ENCODE measurements at places on chromosomes 7 and 10.

- DNase-seq = no peak
Measured at GRCh38 chr7:70986297-70986696, 145.6 kb upstream of the GALNT17 start.

- no peak for DNase-seq
Measured at GRCh38 chr7:47576031-47576865, 5.7 kb downstream of the TNS3 start.

GRCh38 chr10:36443233-36443632 lies 682.2 kb upstream of the ANKRD30A start:
- DNase-seq = no peak

DNA sequence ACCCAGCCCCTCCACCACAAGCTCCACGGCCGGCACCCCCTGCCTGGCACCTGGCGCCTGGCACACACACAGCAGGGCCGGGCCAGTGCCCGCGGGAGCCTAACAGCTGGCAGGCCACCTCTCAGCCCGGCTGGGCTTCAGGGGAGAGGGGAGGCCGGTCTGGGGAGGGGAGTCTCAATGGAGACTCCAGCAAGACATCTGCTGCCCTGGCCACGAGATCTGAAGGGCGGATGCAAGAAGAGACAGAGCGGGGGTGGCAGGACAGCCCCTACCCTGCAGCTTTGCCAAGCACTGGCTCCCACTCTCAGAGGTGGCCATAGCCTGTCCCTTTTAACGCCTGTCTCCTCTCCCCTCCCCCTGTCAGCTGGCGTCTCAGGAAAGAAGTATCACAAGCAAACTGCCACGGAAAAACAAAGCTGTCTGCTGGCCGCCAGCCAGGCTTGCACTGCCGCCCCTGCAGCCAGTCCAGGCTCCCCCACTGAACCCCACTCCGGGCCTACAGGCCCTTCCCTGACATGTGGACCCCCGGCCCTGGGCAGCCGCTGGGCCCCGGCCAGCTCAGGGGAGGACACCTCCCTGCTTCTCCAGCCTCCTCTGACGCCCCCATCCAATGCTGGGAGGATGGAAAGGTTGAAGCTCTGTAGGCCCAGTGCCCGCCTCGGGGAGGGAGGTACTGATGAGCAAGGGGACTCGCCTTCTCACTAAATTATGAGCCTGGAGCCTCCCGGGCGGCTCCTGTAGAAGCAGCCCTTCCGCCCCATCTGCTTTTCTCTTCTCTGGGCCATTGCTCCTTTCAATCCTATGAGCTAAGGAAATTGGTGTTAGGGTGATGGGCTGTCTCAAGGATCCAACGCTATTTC lies 178.4 kb downstream of the ARHGAP12 start:
- no peak for DNase-seq

DNA sequence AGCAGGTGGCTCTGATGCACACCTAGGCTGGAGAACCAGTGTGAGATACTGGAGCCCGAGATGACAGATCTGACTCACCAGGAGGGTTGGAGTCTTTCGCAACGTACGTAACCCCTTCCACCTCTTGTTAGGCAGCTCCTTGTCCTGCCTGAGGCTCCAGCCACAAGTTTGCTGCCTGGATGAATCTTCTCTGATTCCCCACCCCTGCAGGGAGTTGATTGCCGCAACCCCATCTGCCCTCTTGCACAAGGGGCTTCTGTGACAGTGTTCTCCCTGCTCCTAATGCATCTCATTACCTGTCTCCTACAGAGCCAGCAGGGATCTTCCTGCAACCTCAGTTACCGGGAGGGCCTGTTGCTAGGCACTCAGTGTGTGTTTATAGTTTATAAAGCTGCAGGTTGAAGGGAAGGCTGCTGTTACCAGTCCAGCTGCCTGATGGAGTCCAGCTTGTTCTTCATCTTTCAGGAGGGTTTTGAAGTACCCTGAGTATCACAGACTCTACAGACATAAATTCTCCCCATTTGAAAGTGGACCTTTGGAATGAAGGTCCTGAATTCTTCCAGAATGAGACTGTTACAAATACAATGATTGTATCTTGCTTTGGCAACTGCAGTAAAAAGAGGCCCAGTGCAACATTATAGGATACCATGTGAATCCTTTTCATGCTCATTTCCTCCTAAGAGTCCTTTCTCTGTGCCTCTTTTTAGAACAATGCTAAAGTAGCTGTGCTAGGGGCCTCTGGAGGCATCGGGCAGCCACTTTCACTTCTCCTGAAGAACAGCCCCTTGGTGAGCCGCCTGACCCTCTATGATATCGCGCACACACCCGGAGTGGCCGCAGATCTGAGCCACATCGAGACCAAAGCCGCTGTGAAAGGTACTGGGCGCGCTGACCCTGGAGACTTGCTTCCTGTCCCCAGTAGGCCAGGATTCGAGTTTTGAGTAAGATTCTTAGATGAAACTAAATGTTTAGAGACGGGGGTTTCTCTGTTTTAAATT lies 6.5 kb downstream of the MDH2 start:
- DNase-seq = no peak

- DNase-seq = no peak
Measured at GRCh38 chr10:22615819-22616499, 98.4 kb downstream of the PIP4K2A start.

DNA sequence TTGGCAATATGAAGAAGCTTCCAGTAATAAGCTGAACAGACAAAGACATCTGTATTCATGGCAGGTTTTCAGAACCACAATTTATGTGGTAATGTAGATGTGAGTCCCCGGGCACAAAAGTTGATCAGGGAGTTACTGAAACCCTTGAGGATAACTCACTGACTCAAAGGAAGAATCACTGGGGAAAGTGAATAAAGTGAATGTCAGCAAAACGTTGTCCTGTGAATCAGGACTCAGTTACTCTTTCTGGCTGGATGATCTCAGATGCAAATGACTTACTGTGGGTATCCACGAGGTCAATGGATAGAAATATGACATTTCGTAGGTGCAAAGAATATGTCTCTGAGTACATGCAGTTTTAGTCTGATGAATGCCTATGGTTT lies 172.8 kb upstream of the CTBP2 start:
- no peak for DNase-seq

- no peak for DNase-seq
Measured at GRCh38 chr7:70334871-70335270, 736.6 kb downstream of the AUTS2 start.

GRCh38 chr7:142153400-142153799 lies 41.9 kb downstream of the MGAM2 start:
- no peak for DNase-seq

GRCh38 chr7:41292487-41292886 lies 410.4 kb downstream of the INHBA start:
- DNase-seq = no peak

GRCh38 chr10:17821893-17822292 lies 12.7 kb downstream of the MRC1 start:
- DNase-seq = no peak

DNA sequence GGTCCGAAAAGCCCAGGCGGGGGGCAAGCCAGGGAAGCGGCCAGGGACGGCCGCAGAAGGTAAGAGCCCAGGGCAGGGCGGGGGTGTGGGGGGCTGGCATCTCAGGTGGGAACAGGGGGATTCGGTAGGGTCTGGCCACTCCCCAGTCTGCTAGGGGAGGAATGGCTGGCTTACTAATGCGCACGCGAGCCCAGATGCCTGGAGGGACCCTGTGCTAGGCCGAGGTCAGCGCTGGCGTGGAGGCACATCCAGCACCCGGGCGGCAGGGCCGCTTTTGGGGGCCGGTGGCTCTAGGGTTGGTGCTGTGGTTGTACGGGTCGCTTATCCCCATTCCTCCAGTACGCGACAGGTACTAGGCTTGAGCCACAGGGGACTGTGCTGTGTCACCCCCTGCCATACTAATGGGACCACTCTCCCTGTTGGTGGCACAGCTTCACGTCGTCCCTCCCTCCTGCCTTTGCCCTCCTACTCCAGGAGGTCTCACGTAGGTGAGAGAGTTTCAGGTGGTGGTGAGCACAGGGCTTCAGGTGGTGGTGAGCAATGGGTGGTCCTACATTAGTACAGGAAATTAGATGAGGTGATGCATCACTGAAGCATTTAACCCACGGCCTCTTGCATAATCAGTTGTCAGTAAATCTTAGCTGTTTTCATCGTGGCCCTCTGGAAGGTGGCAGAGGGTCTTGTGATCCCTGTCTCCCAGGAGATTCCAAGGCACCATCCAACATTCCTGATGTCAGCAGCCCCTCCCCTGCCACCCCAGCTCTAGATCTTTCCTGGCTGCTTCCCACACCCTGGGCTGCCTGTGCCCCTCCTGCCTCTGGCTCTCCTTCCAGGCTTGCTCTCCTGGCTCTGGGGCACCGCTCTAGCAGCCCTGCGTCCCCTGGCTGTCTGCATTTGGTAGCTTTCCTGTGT lies 971 bp downstream of the AEBP1 start:
- DNase-seq = no peak

- DNase-seq = no peak
Measured at GRCh38 chr10:124827474-124827873, 25.9 kb downstream of the ABRAXAS2 start.

- no peak for DNase-seq
Measured at GRCh38 chr7:158133515-158134271, 453.9 kb downstream of the PTPRN2 start.
